ENCODE measurements at places on chromosomes 16 and 17. TPM values are rescaled to one million over a fixed set of nuclear protein-coding genes. Genes with fewer than 3 reads are reported as not detected.

Gene ALOX12
- total RNA-seq: not detected

Gene MSRB1
- 32.7 TPM for total RNA-seq

Gene SLC52A1
- total RNA-seq: 0.62 TPM

Gene TMED6
- total RNA-seq: 0.08 TPM

Gene MT1A
- total RNA-seq: 30.3 TPM

Gene CAVIN1
- total RNA-seq: 352 TPM

Gene CRYBA1
- total RNA-seq: not detected

Gene SEPTIN1
- total RNA-seq: 2.8 TPM

Gene OTOP3
- not detected for total RNA-seq

Gene ABCA6
- total RNA-seq: 0.02 TPM

Gene CCT6B
- total RNA-seq: 2.1 TPM

Gene GUCY2D
- 0.62 TPM for total RNA-seq

Gene TPSAB1
- 0.27 TPM for total RNA-seq

Gene P2RX1
- not detected for total RNA-seq

Gene PIRT
- not detected for total RNA-seq

Gene EFCAB13
- 1.5 TPM for total RNA-seq

Gene COX6A2
- total RNA-seq: not detected

All from A549 treated with dexamethasone at 1 μM for 4 hours (cell line).